ENCODE measurements at places on chromosomes 4 and X.

GRCh38 chr4:165873298-165874071 is 448 bp downstream of the TLL1 start:
- no peak for DNase-seq

GRCh38 chr4:105483840-105484239 is 10.0 kb upstream of the PPA2 start:
- no peak for DNase-seq

DNA sequence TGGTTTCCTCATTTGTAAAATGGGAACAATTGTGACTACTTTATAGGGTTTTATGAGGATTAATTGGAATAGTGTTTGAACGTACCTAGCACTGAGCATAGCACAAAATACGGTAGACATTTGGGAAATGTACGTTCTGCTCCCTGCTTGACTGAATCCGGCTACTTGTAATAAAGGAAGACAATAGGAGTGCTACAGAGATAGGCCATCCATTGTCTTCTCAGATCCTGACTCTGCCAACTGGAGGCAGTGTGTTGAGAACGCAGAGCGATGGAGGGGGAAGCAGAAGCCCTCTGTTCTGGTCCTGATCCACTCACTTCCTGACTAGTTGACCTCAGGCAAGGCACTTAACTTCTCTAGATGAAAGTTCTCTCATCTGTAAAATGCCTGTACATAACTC is 26.4 kb downstream of the ENPP6 start:
- DNase-seq = no peak

- no peak for DNase-seq
Measured at GRCh38 chr4:151459375-151459774, 50.4 kb downstream of the FHIP1A start.

- no peak for DNase-seq
Measured at GRCh38 chr4:138897811-138898226, 117.8 kb upstream of the NOCT start.

- no peak for DNase-seq
Measured at GRCh38 chr4:54032558-54033135, 31.8 kb downstream of the CHIC2 start.

DNA sequence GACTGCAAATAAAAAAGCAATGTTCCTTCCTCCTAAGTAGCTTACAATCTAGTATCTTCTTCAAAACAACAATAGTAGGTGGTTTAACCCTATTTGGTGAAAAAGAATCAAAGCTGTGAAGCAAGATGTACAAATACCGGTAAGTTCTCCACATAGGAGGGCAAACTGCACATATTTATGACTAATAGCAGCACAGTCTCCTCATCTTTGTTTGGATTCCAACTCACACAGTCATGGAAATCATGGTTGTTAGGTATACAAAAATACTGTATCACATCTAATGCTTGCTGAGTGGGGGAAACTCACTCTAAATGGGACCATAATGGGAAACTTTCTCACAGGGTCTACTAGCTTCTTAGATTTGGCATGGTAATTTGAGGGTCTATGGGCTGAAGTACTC is 597.2 kb downstream of the INPP4B start:
- DNase-seq = no peak

GRCh38 chr4:1743975-1744374 is 22.7 kb downstream of the TACC3 start:
- no peak for DNase-seq

DNA sequence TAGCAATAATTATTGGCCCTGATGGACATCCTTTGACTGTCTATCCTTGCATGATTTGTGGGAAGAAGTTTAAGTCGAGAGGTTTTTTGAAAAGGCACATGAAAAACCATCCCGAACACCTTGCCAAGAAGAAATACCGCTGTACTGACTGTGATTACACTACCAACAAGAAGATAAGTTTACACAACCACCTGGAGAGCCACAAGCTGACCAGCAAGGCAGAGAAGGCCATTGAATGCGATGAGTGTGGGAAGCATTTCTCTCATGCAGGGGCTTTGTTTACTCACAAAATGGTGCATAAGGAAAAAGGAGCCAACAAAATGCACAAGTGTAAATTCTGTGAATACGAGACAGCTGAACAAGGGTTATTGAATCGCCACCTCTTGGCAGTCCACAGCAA is 60.7 kb downstream of the ZFX start:
- DNase-seq = no peak

DNA sequence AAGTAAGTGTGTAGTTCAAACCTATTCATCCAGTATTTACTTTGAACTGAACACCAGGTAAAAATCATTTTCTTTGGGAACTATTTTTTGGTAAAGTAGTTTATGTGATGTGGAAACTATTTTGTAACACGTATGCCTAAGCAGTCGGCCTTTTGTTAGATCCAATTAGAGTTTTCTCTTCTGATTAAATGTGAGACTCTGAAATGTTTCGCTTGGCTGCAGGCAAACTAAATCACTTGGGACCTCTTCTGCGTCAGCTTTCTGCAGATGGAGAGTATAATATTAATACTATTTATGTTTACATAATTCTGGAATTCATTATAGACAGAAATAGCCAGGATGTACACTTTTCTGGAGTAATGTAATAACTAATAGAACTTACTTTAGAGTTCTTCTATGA is 46.9 kb downstream of the BMPR1B start:
- DNase-seq = no peak

- DNase-seq = no peak
Measured at GRCh38 chr4:53905941-53906377, 158.4 kb downstream of the CHIC2 start.

- DNase-seq = no peak
Measured at GRCh38 chr4:73743281-73743680, 2.9 kb downstream of the CXCL8 start.

DNA sequence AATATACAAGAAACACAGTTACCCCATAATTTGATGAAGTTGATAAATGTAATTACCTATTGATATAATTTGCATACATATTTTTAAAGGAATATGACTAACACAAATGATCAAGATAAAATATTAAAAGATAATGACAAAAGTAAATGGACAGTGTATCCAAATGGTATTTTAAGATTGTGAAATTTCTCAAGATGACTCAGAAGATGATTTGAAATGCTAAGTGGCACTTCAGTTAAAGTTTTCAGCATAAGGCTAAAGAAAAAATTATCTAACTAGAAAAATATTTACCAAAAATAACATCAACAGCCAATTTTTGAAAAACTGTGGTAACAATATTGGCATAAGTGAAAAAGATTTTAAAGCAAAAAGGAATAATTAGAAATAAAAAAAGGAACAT is 248.4 kb upstream of the NDST4 start:
- DNase-seq = no peak
